Stimulated activated CD4-positive, alpha-beta T cell treated with anti-CD3 and anti-CD28 coated beads, Interleukin-1b, Interleukin-23, amount 100 ng/mL, for 1 hour (primary cell): ENCODE measurements at places on chromosomes 1 and 21.

DNA sequence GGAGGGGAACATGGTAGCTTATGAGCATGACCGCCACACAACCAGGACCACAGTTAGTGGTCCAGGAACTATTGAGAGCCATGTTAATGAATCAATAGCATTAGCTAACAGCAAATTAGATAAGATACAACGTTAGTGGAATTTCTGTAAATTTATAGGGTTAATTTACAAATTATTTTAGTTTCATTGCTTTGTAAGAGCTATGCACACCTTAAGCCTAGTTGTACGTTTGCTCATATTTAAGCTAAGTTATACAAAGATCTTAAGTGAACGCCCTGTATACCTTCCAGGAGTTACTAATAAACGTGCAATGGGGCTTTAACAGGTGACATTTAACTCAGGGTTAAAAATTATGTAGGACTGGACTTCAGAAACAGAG lies 749 bp downstream of the EXOSC10 start:
- no peak for DNase-seq

DNA sequence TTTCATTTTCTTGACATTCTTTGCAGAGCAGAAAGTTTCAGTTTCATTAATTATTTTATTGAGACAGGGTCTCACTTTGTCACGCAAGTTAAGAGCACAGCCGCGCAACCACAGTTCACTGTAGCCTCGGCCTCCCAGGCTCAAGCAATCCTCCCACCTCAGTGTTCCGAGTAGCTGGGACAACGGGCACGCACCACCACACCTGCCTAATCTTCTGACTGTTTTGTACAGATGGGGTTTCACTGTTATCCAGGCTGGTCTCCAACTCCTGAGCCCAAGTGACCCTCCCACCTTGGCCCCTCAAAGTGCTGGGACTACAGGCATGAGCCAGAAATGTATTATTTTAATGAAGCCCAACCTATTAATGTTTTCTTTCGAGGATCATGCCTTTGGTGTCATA lies 3.0 kb upstream of the SPATC1L start:
- DNase-seq = no peak

GRCh38 chr1:212982430-212983152 lies 32.2 kb downstream of the VASH2 start:
- no peak for DNase-seq

DNA sequence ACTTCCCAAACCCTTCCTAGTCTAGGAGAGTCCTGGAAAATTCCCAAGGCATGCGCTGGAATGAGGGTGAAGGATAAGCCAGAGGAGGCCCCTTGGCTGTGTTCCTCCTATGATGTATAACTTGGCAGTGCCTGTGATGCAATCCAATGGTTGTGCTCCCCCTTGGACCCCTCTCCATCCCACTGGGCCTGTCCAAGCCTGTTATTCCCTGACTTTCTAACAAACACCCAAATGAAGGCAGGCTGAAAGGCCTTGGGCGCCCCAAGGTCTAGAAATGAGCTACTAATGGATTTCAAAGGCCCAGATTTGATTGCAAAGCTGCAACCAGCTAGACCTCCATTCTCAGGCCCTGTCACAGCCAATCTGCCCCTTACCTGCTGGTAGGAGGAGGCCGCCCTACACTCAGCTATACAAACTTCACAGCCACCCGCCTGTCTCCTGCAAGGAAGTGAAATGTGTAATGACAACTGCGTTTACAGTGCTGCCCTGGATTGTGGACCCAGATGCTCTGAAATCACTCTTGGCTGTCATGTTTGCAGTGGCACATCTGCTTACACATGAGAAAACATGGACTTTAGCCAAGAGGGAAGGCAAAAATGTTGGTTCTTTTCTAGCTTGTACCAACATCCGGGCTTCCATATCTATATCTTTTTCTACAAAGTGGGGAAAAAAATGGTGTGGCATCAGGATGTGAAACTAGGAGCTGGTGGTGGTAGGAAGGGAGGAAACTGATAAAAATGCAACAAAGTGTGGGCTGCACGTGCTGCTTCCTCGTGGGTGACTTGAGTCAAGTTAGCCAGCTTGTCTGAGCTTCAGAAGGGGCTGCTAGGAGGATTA lies 130.4 kb downstream of the TRABD2B start:
- DNase-seq = no peak

GRCh38 chr1:6686294-6686693 lies 15.3 kb downstream of the DNAJC11 start:
- no peak for DNase-seq

DNA sequence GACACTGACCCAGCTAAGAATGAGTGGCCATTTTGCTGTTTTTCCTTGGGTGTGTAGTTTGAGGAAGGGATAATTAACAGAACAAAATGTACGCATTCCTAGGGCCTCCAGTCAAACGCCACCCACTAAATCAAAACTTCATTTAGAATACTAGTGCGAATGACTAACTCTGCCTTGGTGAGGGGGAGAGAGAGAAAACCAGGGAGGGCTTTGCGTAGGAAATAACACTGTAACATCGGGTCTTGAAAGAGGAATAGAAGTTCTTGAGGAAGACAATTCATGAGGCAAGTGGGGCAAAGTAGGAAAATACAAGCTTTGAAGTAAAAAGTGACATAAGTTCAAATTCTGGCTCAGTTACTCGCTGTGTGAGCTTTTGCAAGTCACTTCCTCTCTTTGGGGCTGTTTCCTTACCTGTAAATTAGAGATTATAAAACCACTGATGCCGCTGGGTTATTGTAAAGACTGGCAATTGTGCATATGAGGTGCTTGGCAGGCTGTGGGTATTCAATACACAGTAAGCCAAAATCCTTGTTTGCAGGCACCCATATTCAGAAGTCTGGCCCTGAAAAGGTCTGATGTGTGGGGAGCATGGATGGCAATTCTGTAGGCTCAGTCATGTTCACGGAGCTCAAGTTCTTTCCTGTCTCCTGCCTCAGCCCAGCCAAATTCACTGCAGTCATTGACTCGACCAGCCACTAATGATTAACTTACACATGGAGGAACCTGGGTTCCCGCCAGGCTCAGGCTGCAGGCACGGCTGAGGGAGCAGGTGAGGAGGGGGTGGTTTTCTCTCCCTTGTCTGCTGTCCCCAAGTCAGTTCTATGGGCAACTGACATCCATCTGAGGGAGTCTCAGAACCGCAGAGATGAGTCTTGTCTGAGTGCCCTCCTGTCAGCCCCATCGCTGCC lies 140.3 kb upstream of the CSF3R start:
- DNase-seq = no peak

GRCh38 chr1:210935905-210936304 lies 198.0 kb downstream of the KCNH1 start:
- DNase-seq = no peak

GRCh38 chr1:17192394-17193221 lies 12.3 kb upstream of the PADI1 start:
- no peak for DNase-seq

DNA sequence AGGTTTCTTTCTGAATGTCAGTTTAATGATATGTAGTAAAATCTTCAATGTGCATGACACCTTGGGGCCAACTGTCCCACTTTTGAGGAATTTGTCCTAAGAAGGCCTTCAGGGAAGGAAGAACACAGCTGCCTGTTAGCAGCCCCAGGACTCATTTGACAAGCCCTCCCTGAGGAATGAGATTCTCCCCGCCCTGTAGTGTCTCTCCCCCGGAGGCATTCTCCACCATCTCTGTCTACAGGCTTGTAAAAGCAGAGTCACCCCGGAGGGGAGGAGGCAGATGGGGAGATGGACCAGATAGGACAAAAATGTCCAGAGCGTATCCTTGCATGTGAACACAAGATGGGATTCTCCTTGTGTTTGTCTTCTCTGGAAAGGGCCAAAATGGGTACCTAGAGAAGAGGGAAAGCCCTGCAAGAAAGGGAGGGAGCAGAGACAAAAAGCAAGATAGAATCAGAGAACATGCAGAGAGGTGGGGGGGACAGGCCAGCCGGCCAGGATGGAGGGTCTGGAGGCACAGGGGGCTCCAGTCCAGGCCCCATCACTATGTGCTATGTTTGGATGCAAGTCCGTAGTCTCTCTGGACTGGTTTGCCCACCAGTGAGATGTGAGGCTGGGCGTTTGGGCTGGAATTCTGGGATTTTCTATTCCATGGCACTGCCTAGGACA lies 12.0 kb upstream of the WNT3A start:
- no peak for DNase-seq
